ENCODE measurements at places on chromosomes 3 and 15.

- no peak for DNase-seq
These were observed 81.9 kb downstream of the FGF12 start for GRCh38 chr3:192645437-192645836.

DNA sequence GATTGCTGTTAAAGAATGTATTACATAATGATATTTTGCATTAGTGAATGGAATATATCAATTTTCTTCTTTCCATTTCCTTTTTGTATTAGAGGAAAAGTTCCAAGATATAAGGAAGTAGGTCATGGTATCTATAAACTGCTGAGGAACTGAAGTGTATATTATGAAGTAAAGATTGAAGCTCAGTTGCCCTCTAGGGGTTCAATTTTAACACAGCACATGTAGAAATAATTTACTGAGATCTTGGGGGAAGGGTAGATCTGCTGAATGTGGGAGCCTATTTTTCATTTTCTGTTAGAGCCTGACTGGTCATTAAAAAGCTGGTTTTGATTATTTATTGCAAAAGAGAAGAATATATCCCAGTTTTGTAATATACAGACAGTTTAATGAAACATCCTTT lies 45.2 kb downstream of the CMC1 start:
- DNase-seq, result no peak

DNA sequence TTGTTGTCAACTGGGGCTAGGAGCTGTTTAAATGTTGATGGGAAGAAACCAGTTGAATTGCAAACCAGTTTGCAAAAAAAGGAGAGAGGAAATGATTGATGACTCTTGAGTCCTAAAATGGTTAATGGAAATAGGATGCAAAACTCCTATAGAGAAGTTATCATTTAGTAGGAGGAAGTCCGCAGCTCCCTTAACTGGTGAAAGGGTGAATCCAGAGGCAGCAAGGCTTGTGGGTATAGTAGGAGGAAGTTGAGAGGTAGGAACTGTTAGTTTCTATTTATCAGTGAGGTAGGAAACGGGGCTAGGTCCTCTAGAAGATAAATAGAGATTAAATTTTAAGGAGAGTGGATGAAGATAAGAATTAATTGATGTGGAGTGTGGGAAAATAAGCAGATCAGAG lies 15.4 kb downstream of the IREB2 start:
- no peak for DNase-seq

- DNase-seq, result no peak
These were observed 28.5 kb downstream of the ACAD9 start for GRCh38 chr3:128907706-128908445.

GRCh38 chr3:8301977-8302735 lies 199.5 kb upstream of the LMCD1 start:
- no peak for DNase-seq
